ENCODE measurements at places on chromosomes 12 and 14.
A peak's percentile ranks its signal among the peaks of the same experiment; 100 is the strongest.

- DNase-seq: no peak
Measured at GRCh38 chr12:601976-602699, 61.1 kb downstream of the NINJ2 start.

- no peak for DNase-seq
Measured at GRCh38 chr14:96581902-96582301, 79.7 kb downstream of the PAPOLA start.

DNA sequence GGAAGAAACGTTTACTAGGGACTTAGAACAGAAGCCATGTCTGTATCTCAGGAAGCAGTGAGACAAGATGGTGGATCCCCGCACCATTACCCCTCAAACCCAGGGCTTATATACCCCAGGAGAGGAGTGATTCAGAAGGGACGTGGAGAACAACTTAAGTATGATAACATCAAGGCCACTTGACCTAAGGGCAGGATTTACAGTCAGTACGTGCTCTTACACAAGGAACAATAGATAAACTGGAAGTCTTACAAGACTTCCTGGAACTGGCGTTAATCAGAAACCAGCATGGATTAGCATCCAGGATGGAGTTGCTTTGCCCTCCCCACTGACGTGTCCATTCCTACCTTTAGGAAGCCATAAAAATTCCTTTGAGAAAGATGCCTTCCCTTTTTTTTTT lies 8.6 kb upstream of the ETFBKMT start:
- DNase-seq: no peak

- no peak for DNase-seq
Measured at GRCh38 chr12:18074001-18074400, 16.0 kb downstream of the RERGL start.

DNA sequence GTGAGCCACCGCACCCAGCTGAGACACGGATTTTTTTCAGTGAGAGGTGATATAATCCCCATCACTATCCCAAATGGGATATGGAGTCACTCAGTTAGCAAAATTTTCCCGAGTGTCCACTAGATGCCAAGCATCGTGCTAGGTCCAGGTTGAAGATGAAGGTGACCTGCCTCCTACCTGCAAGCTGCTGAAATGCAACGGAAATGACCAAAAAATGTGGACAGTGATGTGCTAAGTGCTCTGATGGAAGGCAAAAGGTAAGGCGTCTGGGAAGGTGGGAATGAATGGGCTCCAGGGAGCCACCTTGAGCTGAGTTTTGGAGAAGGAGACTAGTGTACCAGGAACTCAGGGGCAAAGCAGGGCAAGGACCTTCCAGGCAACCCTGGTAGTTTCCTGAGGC lies 64.6 kb downstream of the CALM1 start:
- no peak for DNase-seq

- peak; percentile 69 for DNase-seq
Measured at GRCh38 chr14:76138758-76139723, 12.7 kb upstream of the GPATCH2L start.

DNA sequence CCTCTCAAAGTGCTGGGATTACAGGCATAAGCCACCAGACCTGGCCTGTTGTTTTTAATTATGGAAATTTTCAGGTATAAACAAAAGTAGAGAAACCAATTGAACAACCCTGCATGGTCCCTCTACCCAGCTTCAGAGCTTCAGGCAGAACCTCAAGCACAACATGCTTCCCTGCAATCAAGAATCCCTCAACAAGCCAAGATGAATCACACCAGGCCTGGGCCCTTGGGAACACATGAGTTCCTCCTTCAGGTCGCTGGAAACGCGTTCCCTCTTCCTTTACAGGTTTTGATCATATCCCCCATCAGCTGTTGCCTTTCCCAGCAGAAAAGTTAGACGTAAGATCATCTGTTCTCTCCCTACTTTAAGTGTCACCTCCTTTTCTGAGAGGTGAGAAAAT lies 20.5 kb upstream of the CORO1C start:
- DNase-seq: no peak

GRCh38 chr12:26717757-26718156 lies 115.2 kb downstream of the ITPR2 start:
- no peak for DNase-seq

- no peak for DNase-seq
Measured at GRCh38 chr12:11158885-11159444, 12.0 kb upstream of the SMIM10L1 start.

GRCh38 chr12:14845350-14845750 lies 2.0 kb upstream of the ART4 start:
- peak; percentile 49 for DNase-seq

DNA sequence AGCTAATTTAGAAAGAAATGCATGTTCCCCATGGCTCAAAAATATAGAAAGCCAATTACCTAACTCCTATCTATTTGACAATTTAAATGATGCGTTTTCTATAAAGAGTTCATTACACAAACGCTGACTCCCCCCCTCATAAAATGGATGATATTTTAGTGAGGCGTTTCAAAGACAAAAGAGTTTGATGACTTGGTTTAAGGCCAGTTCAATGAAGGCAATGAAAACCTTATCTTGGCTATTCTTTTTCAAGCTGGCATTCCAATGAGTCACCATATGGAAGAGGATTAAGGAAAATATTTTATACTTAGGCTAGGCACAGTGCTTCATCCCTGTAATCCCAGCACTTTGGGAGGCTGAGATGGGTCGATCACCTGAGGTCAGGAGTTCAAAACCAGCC lies 62.7 kb downstream of the HMGA2 start:
- DNase-seq: no peak

DNA sequence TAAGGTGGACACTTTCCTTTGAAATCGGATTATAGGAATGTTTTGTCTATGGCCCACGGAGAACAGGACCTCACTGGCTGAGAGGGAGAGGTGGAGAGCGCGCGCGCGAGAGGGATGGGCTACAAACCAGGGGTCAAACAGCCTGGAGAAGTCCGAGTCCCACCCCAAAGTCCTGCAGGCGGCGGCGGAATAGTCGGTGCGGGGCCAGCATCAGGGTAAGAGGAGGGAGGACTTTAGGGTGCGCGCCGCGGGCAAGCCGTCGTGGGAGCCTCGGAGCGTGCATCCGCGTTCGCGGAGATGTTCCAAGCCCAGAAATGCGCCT lies 3.3 kb upstream of the HOXC8 start:
- DNase-seq: no peak

All from retina (tissue), 1 donor.